Pancreas (tissue), 10 donors: ENCODE measurements at places on chromosomes 3 and 15.

DNA sequence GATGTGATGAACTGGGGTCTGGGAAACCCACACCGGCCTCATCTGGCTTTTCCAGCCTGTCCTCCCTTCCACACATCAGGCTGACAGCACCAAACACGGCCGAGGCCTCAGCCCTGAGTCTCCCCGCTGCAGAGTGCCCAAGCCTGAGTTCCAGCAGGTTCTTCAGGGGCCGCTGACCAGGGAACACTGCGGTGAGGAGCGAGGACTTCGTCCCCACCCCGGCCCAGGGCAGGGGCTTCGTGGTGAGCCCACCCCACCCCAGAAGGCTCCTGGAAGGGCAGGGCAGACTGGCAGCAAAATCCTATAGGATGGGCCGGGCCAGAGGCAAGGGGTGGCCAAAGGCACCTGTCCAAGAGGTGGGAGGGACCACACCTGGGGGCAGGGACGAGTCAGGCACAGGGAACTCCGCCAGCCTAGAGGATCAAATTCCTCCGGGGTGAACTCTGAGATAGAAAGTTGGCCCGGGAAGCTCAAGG is at the start of gene SLC51A:
TSS of gene SLC51A (plus strand) at position 446 of the 476 bp plus-strand sequence. CDS start 179 bp downstream, outside the sequence.
- DNase-seq, result peak; percentile 60

DNA sequence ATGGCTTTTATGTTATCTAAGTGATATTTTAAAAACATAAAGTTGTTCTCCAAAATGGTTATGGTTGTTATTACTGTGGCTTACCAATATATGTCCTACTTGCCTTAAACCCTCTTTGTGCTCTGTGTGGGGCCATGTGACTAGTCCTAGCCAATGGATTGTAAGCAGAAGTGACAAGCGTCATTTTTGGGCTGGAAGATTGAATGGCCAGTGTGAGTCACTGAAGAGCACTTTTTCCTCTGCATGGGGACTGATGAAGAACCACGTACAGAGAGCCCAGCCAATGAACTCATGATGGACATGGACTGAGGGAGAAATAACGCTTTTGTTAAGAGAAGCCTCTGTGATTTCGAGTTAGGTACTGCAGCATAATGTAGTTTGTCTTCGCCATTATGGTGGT is 332.7 kb downstream of the EDEM1 start:
- no peak for DNase-seq

GRCh38 chr3:122305818-122306621 is 19.0 kb upstream of the CSTA start:
- peak; percentile 51 for DNase-seq

GRCh38 chr3:132753946-132754345 is 31.7 kb upstream of the NPHP3 start:
- DNase-seq, result no peak

GRCh38 chr15:73964736-73965093 is 27.4 kb downstream of the STOML1 start:
- DNase-seq, result peak; percentile 61
